Stimulated activated CD8-positive, alpha-beta memory T cell treated with anti-CD3 and anti-CD28 coated beads, Interleukin-4, amount 100 ng/mL, for 48 hours (primary cell): ENCODE measurements at places on chromosomes 13 and 19.

GRCh38 chr13:37488726-37489125, 109.8 kb downstream of the POSTN start:
- no peak for DNase-seq

- no peak for DNase-seq
Observed at GRCh38 chr13:91572944-91573598, 174.7 kb downstream of the GPC5 start.

- no peak for DNase-seq
Observed at GRCh38 chr13:110420626-110421025, 113.5 kb downstream of the COL4A2 start.

DNA sequence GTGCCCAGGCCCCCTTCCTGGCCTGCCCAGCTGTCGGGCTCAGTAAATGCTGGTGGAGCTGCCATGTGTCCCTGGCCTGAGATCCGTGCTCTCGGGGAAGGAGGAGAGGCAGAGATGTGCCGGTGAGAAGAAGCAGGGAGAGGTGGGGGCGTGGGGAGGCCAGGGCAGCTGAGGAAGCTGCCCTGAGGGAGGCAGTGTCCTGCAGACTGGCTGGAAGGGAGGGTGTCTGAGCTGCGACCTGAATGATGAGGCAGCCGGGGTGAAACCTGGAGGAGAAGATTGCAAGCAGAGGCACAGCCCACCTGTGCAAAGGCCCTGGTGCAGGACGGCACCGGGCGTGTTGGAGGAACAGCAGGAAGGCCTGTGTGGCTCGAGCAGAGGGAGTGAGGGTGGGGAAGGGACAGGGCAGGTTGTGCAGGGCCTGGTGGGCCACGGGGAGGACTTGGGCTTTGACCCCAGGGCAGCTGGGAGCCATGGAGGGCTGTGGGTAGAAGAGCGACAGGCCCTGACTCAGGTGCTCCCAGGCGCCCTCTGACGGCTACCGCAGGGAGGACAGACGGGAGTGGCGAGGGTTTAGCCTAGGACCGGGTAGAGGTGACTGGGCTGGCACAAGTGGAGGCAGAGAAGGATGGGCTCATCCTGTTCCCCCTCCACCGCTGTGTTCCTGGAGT, 14.0 kb upstream of the CELF5 start:
- DNase-seq = peak; percentile 87

DNA sequence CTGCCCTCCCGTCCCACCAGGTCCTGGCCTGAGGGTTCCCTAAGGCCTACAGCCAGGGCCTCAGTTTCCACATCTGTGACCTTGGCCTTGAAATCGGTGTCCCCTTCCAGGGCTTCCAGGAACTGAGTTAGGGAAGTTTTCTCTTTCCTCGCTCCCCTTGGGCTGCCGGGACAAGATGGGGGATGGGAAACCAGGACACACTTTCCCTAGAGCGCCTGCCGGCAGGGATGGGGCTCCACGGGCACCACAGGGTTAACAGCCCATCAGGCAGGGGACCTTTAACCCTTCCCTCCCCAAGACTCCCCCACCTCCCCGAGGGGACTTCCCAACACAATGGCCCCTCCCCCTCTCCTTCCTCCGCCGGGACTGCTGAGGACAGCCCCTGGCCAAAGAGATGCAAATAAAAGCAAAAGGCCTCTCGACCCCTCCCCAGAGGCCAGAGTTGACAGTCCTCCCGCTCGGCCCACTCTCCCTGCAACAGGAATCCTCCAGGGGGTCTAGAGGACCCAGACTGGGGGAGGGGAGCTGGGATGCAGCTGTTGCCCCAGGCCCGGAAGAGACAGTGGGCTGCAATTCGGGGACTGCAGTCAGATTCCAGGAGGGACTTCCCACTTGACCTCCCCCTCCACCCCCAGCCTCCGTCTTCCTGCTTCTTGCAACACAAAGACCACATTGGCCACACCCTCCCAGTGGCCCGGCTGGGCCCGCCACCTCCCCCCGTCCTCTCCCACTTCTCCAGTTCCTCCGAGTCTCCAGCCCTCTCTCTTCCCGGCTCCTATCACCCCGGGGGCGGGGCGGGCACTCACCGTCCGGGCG, 3.4 kb downstream of the BBC3 start:
- DNase-seq = peak; percentile 69

- no peak for DNase-seq
Observed at GRCh38 chr13:25886438-25887214, 165.2 kb downstream of the SHISA2 start.

DNA sequence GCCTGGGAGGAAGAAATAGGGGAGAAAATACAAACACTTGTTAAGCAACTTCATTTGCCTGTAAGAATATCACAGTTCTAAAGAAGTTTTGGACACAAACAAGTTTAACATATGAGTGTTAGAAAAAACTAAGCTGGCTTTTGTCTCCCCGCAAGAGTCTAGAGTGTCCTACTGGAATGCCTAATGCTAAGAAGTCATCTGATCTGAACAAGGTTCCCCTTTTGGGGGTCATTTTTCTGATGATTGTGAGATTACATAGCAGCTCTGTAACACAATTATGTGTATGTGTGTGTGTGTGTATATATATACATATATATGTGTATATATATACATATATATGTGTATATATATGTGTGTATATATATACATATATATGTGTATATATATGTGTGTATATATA, 12.7 kb downstream of the DNMT1 start:
- DNase-seq = no peak

GRCh38 chr19:45676851-45677263, 8.8 kb downstream of the GIPR start:
- DNase-seq = peak; percentile 66

DNA sequence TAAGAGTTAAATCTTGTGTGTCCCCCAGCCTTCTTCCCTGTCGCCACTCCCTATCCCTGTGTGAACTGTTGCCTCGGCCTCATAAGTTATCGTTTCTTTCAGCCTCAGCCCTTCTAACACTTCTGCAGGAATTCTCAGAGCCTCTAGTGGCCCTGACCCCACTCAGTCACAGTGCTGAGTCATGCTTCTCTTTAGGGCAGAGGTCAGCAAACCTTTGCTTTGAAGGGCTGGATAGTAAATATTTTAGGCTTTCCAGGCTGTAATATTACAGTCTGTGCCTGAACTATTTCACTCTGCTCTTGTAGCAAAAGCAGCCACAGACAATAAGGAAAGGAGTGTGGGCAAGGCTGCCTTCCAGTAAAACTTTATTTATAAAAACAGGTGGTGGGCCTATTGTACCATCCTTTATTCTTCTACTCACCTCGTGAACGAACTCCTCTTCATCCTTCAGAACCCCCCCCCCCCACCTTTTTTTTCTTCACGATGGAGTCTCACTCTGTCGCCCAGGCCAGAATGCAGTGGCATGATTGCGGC, 22.1 kb downstream of the MYO9B start:
- no peak for DNase-seq

DNA sequence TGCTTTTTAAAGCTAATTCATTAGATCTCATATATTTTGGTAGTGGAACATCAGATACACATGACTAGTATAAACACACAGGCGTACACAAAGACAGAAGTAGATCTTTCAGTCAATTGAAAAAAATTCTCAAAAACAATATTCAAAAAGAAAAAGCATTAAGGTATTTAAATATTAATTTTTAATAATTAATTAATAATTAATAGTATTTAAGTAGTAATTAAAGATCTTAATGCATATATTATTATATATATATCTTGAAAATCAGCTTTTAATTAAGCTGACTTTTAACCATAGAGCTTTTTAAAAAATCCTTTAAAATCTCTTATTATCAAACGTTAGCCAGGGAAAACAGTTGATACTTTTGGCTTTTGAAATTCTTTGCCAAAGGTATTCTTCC, 489.4 kb upstream of the PCDH20 start:
- no peak for DNase-seq

- DNase-seq = no peak
Observed at GRCh38 chr19:18156841-18157464, 4.0 kb downstream of the PIK3R2 start.

GRCh38 chr19:584240-585001, 5.3 kb upstream of the HCN2 start:
- DNase-seq = peak; percentile 79

- no peak for DNase-seq
Observed at GRCh38 chr19:54341295-54341694, 2.3 kb upstream of the LILRA4 start.

- DNase-seq = no peak
Observed at GRCh38 chr19:40278361-40279035, 6.6 kb downstream of the AKT2 start.

DNA sequence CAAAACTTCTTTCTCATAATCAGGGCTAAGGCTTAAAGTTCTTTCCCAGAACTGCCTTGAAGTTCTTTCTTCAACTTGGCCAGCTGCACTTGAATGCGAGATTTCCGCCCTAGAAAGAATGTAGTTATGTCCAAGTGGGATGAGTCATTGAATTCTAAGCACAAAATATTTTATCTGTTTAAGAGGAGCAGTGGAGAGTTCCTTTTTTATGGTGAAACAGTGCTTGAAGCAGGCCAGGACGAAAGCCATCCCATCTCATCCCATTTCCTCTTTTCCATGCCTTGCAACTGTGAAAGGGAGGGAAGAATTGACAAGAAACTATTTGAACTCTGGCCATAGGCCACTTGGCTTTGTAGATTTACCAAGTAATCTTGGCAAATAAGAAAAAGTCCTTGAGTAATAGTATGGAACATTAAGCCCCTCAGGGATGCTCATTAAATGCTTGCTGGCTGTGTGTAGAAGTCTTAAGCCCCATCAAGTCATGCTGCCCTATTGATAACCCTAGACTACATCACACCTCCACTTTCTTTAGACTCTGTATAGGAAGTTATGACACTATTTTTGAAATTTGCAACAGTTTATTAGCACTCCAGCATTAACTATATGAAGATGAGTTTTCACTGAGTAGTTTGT, 174.5 kb downstream of the KCTD12 start:
- DNase-seq = no peak

DNA sequence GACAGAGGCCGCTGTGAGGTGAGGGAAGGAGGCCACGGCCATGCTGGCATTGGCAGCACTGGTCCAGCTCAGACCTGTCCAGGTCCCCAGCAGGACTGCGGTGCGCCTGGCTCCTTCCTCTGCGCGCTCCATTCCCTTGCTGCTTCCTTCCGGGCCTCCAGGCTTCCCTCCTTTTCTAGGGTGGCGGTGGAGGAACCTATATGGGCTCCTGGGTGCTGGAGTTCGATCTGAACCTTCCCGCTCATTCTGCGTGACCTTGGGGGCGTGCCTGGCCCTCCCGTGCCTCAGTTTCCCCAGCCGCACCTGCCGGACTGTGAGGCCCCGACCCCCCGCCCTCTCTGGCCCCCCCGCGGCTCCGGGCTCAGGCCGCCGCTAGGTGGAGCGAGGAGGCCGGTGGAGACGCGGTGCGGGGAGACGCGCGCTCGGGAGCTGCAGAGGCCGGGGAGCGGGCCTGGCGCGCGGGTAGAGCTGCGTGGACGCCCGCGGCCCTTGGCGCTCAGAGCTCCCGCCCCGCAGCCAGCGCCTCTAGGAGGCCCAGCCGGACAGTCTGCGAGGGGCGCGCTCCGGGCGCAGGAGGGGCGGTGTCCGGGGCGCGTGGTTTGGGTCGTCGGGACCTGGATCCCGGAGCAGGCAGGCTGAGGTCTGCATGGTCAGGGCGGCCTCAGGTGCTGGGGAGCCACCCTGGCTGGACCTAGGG, 29.9 kb downstream of the EFNA2 start:
- DNase-seq = peak; percentile 60

- DNase-seq = no peak
Observed at GRCh38 chr19:5142725-5143097, 173.8 kb downstream of the KDM4B start.

GRCh38 chr19:6499052-6499790, 2.9 kb downstream of the TUBB4A start:
- no peak for DNase-seq

- DNase-seq = no peak
Observed at GRCh38 chr19:38033658-38034491, 126.9 kb downstream of the SIPA1L3 start.

DNA sequence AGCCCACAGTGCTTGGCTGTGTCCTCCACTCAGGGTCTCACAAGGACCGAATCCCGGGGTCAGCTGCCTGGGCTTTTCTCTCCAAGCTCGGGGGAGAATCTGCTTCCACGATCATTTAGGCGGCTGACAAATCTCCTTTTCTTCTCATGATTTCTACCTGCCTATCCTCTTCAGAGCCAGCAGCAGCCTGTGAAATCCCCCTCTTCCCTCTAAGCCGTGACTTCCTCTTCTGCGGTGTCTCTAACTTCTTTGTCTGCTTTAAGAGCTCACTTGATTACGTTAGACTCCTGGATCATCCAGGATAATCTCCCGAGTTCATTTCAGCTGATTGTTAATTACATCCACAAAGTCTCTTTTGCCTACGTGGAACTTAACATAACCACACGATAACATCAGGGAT, 22.5 kb upstream of the ZNF845 start:
- no peak for DNase-seq

- no peak for DNase-seq
Observed at GRCh38 chr19:30896554-30896953, 452.7 kb downstream of the TSHZ3 start.

DNA sequence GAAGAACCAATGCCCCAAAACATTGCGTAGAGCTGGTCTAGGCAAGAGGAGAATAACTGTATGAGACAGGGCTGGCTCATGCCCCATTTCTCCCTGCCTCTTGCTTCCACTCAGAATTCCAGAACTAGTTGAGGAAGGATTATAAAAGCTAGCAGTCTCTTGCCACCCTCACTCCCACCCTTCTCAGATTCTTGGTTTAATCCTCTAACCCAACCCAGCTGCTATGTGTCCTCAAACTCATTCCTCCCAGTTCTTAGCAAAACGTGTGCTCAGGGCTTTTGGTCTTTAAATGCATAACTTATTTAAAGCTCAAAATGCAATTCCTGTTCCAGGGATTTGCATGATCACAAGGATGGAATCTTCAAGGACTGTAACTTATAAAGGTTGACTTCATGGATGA, 466.3 kb downstream of the COG6 start:
- no peak for DNase-seq

DNA sequence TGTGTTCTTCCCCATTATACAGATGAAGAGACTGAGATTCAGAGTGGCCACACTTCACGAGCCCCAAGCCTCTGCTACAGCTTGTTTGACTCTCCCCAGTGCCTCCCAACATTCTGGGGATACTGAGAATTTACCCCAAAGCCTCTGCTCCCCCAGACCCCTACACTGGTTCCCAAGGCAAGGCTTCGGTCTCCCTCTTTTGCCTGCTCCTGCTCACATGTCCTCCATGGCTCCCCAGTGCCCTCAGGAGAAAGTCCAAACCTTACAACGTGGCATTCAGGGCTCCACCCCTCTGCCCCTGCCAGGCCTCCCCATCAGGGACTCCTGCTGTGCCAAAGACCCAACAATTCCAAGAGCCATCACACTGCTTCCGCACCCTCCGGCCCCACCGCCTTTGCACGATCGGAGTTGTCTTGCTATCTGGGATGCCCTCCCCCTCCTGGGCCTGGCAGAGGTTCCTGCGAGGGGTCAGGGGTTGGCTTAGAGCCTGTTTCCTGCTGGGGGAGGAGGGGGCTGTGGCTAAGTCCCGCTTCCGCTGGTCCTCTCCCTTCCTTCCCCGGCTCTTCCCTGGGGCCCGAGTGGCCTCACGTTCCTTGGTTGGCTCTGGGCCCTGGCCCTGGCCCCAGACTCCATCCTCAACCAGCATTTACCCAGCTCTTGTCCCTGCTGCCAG, 15.4 kb downstream of the GTPBP3 start:
- no peak for DNase-seq
